Activated naive CD4-positive, alpha-beta T cell treated with anti-CD3 and anti-CD28 coated beads, Interleukin-2, amount 50 U/mL, for 72 hours (primary cell): ENCODE measurements at places on chromosomes 1 and 21.

DNA sequence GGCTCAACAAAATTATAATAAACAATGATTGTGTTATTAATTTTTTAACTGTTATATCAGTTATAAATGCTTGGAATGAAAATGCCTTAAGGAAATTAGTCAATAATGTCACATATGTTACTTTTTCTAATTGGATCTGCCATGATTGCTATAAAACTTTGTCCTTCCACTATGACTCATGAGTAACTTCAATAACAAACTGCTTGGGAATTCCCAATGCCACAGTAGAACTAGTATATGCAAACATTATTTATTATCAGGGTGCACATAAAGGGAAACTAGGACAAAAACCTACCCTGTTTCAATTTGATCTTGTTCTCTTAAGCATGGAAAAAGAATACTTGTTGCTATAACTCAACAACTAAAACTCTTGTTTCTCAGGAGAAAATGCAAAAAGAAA, 59.1 kb upstream of the PDC start:
- no peak for DNase-seq

GRCh38 chr1:199310708-199311107, 671.9 kb downstream of the PTPRC start:
- no peak for DNase-seq

- no peak for DNase-seq
Measured at GRCh38 chr1:167022384-167022783, 33.3 kb downstream of the MAEL start.

DNA sequence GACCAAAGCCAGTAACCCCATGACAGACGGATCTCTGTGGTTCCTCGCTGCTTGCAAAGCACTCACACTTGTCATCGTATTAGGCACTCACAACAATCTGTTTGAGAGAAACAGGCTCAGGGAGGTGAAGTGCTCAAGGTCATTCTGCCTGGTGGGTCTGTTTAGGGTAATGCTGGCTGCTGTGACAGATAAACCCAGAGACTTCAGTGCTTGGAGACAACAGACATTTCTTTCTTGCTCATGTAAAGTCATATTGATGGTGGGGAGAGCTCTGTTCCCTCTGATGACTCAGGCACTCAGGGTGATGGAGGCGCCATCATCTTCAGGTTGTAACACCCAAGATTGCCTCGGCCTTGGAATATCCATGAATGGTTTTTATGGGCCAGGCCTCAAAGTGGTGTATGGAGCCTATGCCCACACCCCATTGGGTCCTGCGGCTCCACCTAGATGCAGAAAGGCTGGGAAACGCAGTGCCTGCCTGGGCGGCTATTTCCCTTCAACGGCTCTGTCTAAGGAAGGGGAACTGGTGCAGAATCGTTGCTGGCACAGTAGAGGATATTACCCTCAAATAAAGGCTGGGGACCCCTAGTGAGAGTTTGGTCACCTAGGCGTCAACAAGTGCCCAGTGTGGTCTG, 71.6 kb upstream of the SELENON start:
- no peak for DNase-seq

GRCh38 chr1:160768295-160768657, 27.7 kb upstream of the LY9 start:
- peak; percentile 81 for DNase-seq

GRCh38 chr1:151819976-151820623, 11.5 kb downstream of the RORC start:
- DNase-seq = no peak

- DNase-seq = no peak
Measured at GRCh38 chr1:232267092-232267836, 362.7 kb downstream of the SIPA1L2 start.

DNA sequence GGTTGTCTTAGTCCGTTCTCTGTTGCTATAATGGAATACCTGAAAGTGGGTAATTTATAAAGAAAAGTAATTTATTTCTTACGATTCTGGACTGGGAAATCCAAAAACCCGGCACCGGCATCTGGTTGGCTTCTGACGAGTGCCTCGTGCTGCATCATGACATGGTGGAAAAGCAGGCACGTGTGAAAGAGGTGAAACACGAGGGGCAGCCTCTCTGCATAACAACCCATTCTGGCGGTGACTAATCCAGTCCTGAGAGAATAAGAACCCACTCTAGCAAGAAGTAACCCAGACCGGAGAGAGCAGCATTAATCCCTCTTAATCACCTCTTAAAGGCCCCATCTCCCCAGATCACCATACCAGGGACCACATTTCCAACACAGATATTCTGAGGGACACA, 2.7 kb upstream of the EDEM3 start:
- no peak for DNase-seq

DNA sequence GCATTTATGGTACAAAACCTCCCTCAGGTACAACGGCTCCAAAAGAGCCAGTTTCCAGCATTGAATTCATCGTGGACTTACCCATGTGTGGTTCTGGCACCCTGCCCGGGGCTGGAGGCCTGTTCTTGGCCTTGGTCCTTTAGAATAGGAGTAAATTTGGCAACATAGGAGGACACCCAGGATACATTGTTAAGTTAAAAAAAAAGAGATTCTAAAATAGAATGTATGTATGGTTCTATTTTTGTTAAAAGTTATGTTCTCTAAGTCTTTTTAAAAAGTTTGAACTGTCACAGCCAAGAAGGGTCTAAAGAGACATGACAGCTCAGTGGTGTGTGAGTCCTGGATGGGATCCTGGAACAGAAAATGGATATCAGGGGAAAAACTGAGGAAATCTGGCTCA, 25.9 kb downstream of the EPHX1 start:
- no peak for DNase-seq

DNA sequence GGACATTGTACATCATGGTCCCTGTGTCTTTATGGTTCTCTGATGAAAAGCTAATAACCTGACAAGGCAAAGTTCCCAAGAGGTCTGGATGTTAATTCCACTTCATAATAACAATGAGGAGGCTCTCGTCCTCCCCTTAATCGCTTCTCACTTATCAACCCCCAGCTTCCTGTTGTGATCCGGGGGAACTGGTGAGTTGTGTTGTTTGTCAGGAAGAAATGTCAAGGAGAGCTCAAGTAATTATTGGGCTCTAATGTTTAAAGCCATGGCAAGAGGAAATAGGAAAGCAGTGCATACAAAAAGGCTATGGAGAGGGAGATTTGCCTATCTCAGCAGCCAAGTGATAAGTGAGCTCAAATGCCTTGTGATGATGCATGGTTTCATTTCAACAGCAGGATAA, 42.8 kb upstream of the RASAL2 start:
- no peak for DNase-seq

DNA sequence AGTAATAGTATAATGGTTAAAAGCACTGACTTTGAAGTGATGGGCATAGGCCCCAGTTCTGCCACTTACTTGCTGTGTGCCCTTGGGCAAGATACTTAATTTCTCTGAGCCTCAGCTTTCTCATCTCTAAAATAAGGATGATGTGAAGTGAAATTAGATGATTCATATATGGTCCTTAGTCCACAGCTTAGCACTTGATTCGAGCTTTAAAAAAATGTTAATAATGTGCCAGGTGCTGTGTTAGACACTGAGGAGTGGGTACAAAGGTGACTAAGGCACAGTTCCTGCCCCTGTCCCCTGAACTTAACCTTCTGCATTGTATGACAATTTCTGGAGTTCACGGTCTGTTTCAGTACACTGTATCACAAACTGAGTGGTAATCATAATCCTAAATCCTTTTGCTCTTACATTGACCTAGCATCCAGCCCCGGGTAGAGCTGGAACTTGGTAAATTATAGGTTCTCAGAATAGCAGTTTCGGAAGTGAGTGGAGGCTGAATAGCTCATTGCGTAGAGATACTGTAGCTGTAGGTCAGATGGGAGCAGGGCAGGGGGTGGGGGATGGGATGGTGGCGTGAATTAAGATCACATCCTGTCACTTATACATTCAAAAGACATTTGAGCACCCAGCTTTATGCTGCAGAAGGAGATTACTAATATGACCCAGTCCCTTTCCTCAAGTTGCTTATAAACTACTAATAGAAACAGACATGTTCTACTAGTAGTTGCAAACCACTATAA, 1.5 kb downstream of the ZNF691 start:
- no peak for DNase-seq

- DNase-seq = no peak
Measured at GRCh38 chr1:231564373-231564772, 35.9 kb downstream of the TSNAX start.

- peak; percentile 69 for DNase-seq
Measured at GRCh38 chr1:206905295-206906164, 8.3 kb downstream of the IL24 start.

DNA sequence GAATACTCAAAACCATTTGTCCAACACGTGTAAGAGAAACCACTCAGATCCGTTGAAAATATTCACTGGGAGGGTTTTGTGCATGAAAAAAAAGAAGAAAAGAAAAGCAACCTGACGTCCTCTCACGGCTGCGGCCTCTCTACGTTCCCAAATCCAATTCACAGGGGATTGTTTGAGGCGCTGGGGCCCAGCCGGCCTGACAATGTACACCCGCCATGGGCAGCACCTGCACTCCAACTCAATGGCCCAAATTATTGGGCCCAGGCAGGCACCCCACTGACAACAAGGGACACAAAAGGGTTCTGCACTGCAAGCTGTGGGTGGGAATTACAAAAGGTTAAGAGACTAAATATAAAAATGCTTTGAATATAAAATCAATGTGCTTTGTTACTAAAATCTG, 41.5 kb downstream of the MORN1 start:
- DNase-seq = no peak

- no peak for DNase-seq
Measured at GRCh38 chr1:234841710-234842231, 231.8 kb upstream of the IRF2BP2 start.

DNA sequence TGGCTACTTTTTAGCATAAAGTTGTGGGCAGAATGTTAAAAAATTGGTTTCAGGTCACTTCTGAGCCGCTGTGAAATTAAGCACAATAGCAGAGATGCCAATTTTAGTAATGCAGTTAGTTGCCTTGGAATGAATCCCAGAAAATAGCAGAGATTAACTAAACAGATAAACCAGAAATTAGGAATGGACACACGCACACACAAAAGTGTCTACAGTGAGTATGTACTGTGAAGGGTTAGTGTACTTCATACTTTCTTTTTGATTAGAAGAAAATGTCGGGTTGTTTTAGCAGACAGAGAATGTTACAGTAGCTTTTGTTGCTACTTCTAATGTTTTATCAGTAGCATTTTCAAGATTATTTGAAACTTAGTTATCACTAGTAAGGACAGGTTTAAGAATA, 106.7 kb downstream of the LEPR start:
- DNase-seq = no peak

DNA sequence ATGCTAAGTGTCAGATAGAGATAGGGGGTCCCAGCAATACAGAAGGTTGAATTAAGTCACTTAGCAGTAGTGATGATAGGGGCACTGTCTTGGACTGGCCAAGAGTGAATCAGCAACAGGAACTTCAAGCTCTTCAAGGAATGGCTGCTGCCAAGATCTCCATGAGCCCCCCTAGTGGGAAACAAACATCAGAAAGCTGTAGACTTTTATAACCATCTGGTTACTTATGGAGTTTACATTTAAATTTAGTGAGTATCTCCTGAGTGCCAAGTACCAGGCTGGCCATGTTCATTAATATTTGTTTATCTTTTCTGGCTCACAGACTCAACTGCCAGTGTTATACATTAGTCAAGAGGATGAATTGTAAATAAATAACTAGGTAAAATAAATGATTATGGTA, 327.3 kb downstream of the TTLL7 start:
- DNase-seq = no peak
